ENCODE measurements at places on chromosomes 1 and 21. TPM values are rescaled to one million over a fixed set of nuclear protein-coding genes. Genes with fewer than 3 reads are reported as not detected.

The GPR3 gene
- not detected for total RNA-seq

The PCAT6 gene
- total RNA-seq: 1.3 TPM

The SPOCD1 gene
- 0.28 TPM for total RNA-seq

The AQP10 gene
- not detected for total RNA-seq

The TEKT2 gene
- total RNA-seq: 1.2 TPM

The ALG14 gene
- total RNA-seq: 20.2 TPM

The S100A2 gene
- total RNA-seq: 1.1 TPM

The S1PR1 gene
- total RNA-seq: 28.1 TPM

All from adrenal gland (tissue), 19 donors.